ENCODE measurements at places on chromosomes 11 and 22.

GRCh38 chr11:112784323-112785073, 176.7 kb upstream of the NCAM1 start:
- no peaks in the 10 kb centered on the region for H3K36me3 ChIP-seq
- H3K4me3 ChIP-seq: no peak overlapping the region
- no peak overlapping the region for H3K27ac ChIP-seq
- no peaks in the 10 kb centered on the region for H3K4me1 ChIP-seq

- no peaks in the 10 kb centered on the region for H3K36me3 ChIP-seq
- DNase-seq: no peak
- H3K4me1 ChIP-seq: no peaks in the 10 kb centered on the region
- H3K4me3 ChIP-seq: no peak overlapping the region
- peaks cover 9% of the 10 kb centered on the region for H3K27me3 ChIP-seq
Observed at GRCh38 chr22:45602004-45602733, 69.5 kb upstream of the ATXN10 start.

DNA sequence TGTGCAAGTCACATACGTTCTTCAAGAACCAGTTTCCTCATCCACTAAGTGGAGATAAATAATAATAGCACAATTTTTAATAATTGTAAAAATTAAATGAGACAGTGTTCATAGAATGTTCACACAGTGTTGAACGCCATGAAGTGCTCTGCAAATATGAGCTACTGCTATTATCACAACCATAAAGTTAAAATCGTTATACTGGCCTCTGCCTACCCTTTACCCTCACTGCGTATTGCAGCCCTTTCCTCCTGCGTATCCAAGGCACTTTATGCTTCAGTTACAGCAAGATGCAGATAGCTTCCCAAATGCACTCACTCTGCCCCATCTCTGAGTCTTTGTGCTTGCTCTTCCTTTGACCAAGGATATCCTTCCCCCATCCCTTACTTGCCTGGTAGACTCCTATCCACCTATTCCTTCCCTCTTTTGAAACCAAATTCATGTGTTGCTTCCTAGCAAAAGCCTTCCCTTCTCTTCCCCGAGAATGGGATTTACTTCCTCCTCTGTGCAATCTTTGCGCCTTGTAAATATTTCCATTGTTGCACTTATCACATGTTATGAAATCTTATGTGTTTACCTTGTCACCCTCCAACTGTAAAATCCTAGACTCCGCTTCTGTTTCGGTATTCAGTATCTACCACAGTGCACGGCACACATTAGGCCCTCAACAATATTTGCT, 196.9 kb downstream of the ADAMTS15 start:
- H3K27ac ChIP-seq: no peak overlapping the region
- no peaks in the 10 kb centered on the region for H3K27me3 ChIP-seq
- no peak for DNase-seq
- no peaks in the 10 kb centered on the region for H3K4me1 ChIP-seq

- no peaks in the 10 kb centered on the region for H3K4me1 ChIP-seq
- H3K36me3 ChIP-seq: no peaks in the 10 kb centered on the region
- no peak for DNase-seq
Observed at GRCh38 chr11:36475192-36475591, 34.9 kb downstream of the TRAF6 start.

DNA sequence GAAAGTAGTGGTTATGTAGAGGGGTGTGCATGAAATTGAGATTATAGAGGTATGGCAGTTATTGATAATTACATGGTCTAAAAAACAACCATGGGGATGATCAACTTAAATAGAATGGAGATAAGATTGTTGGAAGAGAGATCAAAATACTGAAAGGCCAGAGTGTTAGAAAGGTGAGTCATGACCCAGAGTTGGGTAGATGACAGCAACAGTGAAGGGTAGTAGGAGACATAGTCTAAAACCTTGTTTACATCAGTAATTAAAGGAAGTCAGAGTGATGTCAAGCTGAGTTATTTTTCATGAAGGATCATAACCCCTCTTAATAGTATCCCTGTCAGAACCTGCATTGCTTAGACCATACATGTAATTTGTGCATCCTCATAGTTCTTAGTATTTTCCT, 110.9 kb downstream of the ELP4 start:
- no peaks in the 10 kb centered on the region for H3K27me3 ChIP-seq
- no peak overlapping the region for H3K4me3 ChIP-seq
- H3K27ac ChIP-seq: no peak overlapping the region
- no peaks in the 10 kb centered on the region for H3K36me3 ChIP-seq
- no peak for DNase-seq

Measured in activated CD8-positive, alpha-beta T cell treated with anti-CD3 and anti-CD28 coated beads, Interleukin-2, amount 10 ng/mL, durations not matched to agents 7 days and 5 days (primary cell).